ENCODE measurements at places on chromosomes 3 and 15.
A peak's percentile ranks its signal among the peaks of the same experiment; 100 is the strongest.

DNA sequence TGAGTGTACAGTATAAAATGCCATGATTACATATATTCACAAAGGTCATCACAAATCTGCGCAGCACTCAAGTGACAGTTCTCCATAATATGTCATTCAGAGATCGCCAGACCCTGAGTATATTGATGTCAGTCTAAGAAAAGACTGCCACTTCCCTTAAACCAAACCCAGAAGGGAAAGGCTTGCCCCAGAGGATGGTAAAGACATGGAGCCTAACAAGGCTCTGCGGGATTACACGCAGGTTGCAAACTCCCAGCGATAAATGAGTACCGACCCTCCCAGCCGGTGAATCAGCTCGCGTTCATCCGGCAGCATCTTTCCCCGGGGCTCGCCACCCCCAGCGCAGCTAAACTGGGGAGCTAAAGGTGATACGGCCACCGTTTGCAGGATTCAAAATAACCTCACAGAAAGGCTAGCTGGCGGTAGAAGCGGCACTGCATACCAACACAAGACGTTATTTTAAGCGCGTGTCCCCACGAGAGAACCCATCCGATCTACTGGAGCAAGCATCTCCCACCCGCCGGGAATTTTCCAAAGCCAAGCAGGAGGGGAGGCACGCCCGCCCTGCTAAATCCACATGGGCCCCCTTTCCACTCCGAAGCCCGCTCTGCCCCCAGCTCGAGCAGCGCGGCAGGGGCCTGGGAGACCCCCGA is 643 bp downstream of the MYO5A start:
- DNase-seq, result peak; percentile 40

DNA sequence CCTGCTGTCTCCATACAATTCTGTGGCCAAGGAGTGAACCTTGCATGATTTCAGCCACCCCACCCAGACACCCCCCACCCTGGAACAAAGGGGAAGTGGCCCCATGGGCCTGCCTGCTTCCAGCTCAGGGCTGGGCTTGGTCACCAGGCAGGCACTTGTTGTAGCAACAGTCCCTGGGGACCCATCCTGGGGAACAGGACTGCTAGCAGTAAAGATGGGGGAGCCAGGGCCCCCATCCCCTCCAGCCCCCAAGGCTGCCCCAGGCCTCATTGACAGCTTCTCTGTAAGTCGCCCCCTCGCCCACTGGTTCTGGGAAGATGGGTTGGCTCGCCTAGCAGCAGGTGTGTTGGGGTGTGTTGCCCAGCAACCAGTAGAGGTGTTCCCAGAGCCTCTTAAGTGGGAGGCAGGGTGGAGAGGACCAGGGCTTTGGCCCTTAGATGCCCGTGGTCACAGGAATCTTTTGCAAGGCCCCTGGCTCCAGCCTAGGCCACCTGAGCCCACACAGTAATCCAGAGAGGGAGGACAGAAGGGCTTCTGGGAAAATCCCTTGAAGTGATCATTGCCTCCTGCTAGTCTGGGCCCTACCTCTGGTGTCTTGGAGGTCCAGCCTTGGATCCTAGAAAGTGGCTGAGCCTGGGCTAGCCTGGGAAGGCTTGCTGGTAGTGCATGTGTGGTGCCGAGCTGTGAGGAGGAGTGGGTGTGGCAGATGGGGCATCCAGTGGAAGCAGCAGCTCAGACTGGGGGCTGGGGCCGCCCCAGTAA is 48.9 kb downstream of the CYP11A1 start:
- no peak for DNase-seq

DNA sequence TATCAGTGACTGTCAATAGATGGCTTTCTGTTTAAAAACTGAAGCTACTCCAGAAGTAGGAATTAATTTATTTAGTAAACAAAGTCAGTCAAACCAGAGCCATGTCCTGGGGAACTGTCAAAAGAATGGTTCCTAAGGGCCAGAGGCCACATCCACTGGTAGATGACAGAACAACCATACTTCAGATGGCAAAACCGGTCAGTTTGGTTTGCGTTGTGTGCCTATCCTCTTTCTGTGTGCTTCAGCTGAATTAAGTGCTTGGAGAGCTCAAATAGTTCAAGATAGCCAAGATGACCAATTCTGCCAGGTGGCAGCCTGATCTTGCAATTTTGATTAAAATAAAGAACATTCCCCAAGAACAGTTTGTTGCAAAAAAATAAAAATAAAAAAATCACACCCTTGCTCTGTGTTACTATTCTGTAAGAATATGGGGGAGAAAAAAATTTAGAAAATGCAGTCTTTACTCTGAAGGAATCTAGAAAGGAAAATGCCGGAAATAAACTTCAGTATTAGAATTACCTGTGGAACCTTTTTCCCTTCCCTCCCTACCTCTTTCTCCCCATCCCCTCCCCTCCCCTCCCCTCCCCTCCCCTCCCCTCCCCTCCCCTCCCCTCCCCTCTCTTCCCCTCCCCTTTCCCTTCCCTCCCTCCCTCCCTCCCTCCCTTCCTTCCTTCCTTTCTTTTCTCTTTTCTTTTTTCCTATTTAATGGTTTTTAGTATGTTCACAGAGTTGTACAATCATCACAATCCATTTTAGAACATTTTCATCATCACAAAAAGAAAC is 2.5 kb downstream of the MAP3K13 start:
- DNase-seq, result no peak

- no peak for DNase-seq
These were observed 20.9 kb downstream of the OSBPL10 start for GRCh38 chr3:31959951-31960792.

DNA sequence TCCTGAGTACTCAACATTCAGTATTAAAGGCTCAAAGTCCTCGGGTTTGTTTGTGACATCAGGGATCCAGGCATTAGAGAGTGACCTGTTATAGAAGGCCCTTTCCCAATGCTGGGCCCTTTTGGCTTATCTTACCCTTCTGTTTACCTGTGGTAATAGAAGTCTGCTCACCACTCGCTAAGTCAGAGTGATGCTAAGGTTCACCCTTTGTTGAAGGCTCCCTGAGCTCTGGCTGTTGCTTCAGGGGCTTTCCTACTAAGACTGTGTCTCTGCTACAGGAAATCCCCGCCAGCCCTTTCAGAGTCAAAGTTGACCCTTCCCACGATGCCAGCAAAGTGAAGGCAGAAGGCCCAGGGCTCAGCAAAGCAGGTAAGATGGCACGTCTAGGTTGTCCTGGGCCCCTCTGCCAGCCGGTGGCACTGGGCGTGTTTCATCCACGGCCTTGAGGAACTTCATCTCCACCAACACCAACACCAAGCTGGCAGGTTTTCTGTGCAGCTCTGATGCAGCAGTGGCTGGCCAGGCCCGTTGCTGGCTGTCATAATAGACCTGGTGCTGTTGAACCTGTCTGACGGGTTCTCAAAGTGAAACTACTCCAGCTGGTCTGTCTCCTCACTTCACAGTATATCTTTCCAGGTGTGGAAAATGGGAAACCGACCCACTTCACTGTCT is 99.1 kb downstream of the DNASE1L3 start:
- DNase-seq, result no peak

DNA sequence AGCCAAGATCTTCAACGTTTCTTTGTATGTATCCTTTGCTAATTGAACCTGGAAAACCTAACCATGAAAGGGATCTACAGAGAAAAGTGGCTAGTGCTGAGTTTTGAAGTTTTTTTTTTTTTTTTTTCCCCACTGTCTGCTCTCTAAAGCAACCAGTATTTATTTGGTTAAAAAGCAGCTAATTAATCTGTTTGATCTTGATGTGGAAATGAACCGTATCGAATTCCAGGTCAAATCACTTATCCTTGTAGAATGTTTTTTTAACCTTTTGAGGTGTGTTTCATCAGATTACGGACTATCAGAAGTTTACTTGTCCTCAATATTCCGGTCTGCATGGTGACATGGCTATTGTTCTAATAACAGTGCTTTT is 117.2 kb downstream of the FNDC3B start:
- no peak for DNase-seq

DNA sequence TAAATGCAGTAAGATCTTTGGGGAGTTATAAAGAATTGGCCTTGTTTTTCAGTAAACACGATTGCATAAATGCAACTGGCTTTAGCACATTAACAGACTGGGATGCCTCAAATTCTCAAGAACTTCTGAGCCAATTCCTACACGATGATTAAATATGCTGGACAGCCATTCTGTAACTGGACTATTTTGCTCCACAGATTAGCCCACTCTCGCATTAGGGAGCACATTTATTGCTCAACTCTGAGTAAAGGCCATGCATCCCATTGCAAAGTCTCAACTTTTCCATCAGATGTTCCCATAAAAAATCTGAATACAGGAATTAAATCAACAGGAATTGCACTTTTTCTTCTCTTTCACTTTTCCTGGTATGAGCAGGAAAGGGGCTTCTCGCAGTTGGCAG is 66.7 kb upstream of the PRICKLE2 start:
- no peak for DNase-seq

DNA sequence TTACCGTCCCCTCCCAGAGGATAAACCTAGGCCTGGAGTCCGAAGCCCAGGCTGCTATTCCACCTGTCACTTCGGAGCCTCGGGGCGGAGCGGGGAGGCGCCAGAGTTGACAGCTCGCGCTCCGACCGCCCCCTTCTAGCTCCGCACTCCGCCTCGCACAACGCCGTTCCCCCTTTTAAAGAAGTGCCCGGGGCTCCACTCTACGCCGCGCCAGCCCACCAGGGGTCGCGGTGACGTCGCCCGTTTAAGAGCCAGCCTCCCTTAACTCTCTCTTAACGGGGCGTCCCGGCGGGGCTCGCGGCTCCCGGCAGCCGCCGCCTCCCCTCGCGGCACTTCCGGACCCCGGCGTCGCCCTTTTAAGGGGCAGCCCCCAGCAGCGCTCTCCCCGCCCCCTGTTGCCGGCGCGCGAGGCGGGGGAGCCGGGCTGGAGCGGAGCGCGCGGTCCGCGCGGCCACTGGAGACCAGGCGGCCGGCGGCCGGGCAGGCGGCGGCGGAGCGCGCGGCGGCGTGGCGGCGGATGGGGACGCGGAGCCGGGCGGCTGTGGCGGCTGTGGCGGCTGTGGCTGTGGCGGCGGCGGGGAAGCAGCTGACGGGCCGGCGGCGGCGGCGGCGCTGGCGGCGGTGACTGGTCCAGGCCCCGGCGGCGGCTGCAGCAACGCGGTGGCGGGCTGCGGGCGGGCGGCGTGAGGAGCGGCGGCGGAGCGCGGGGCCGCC is at the start of gene INAFM2:
INAFM2 (plus strand) TSS at position 454 of the 714 bp plus-strand sequence. CDS start 364 bp downstream, outside the sequence.
- peak; percentile 90 for DNase-seq

GRCh38 chr3:184148076-184148475 is 7.1 kb upstream of the DVL3 start:
- DNase-seq, result no peak

GRCh38 chr3:126540342-126540849 is 16.4 kb downstream of the CHST13 start:
- no peak for DNase-seq

DNA sequence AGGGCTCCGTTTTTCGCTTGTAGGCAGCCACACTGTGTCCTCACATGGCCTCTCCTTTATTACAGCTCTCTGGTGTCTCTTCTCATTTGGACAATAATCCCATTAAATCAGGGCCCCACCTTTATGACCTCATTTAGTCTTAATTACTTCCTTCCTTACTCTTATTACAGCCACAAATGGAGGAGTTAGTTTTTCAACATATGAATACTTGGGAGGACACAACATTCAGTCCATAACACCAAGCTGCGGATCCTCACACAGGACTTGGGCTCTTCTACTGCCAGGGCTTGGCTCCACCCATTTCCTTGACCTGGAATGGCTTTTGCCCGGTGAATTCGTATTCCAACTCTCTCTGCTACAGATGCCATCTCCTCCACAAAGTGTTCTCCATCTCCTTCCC is 74.3 kb upstream of the SLC7A14 start:
- DNase-seq, result no peak

GRCh38 chr15:80730926-80731325 is 35.8 kb downstream of the ABHD17C start:
- no peak for DNase-seq

GRCh38 chr3:43178891-43179366 is 73.0 kb upstream of the POMGNT2 start:
- no peak for DNase-seq

DNA sequence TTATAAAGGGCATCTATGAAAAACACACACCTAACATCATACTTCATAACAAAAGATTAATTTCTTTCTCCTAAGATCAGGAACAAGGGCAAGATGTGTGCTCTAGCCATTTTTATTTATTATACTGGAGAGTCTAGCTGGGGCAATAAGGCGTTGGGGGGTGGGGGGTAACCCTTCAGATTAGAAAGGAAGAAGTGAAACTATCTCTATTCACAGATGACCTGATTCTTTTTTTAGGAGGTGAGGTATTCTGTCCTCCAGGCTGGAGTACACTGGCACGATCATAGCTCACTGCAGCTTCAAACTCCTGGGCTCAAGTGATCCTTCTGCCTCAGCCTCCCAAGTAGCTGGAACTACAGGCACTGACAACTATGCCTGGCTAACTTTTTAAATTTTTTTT is 89.5 kb upstream of the MANF start:
- no peak for DNase-seq

DNA sequence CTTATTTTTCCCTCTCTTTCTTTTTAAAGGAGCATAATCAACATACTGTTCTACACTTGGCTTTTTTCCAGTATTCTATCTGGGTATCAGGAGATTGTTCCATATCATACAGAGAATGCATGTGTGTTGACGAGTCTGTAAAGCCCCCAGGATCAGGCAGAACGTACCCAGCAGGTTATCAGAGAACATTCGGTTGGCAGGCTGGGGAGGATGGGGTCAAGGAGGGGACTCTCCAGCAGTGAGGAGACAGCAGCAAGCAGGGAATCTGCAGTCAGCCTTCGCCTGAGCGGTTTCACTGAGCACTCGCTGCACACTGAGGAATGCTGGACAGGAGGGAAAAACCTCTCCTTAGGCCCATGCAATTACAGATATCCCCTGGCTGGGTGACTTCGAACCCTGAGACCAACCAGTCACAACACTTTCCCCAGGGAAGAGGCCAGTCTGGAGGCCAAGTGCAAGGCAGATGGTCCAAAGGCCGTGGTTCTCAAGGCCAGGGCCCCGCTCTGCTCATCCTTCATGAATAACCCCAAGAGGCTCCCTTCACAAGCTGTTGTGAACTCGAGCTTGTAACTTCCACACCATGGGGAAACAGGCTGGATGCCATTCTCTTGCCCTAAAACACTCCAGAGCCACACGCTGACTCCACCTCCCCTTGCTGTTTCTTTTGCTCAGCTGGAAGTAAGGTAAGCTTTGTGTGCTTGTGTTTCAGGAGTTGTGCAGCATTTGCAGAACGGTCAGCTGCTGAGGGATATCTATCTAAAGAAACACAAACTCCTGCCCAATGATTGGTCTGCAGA is 60.1 kb downstream of the PXYLP1 start:
- no peak for DNase-seq

- no peak for DNase-seq
These were observed 13.3 kb downstream of the HRH1 start for GRCh38 chr3:11167590-11167989.

- DNase-seq, result no peak
These were observed 32.5 kb upstream of the CHRNB4 start for GRCh38 chr15:78673476-78673875.

DNA sequence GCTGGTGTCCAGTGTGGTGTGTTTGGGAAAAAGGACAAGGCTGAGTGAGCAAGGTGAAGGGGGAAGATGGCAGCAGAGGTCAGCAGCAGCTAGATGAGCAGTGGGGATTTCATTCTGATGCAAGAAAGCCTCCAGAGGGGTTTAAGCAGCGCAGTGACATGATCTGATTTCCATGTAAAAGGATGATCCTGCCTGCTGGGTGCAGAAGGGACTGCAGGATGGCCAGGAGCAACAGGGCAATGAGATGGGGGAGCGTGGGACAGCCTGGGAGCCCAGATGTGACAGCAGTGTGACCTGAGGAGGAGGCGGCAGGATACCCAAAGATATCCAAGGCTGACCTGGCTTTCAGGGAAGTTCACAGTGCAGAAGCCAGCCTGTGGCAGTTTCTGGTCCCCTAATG is 6.1 kb downstream of the WNT7A start:
- DNase-seq, result no peak

- DNase-seq, result no peak
These were observed 132.7 kb upstream of the SLC2A2 start for GRCh38 chr3:171159024-171159821.

- no peak for DNase-seq
These were observed 14.6 kb downstream of the IVD start for GRCh38 chr15:40420071-40420713.

All from activated CD4-positive, alpha-beta T cell treated with anti-CD3 and anti-CD28 coated beads, Interleukin-2, amount 10 ng/mL, durations not matched to agents 7 days and 5 days (primary cell).